Bronchial smooth muscle cell (primary cell): ENCODE measurements at places on chromosomes 13 and 19. TPM values are rescaled to one million over a fixed set of nuclear protein-coding genes. Genes with fewer than 3 reads are reported as not detected.

PCDH9 gene
- 1.0 and 2.5 TPM in 2 replicates for total RNA-seq

HSPH1 gene
- total RNA-seq, result 21.5 and 28.2 TPM in 2 replicates

IER2 gene
- total RNA-seq, result 8.7 and 9.8 TPM in 2 replicates

RASIP1 gene
- 1.4 and 1.6 TPM in 2 replicates for total RNA-seq

MCEMP1 gene
- not detected in 2 replicates for total RNA-seq
